ENCODE measurements at places on chromosomes 13 and 19.

- peak; percentile 70 for DNase-seq
Measured at GRCh38 chr19:52646571-52647217, 8.5 kb upstream of the ZNF83 start.

DNA sequence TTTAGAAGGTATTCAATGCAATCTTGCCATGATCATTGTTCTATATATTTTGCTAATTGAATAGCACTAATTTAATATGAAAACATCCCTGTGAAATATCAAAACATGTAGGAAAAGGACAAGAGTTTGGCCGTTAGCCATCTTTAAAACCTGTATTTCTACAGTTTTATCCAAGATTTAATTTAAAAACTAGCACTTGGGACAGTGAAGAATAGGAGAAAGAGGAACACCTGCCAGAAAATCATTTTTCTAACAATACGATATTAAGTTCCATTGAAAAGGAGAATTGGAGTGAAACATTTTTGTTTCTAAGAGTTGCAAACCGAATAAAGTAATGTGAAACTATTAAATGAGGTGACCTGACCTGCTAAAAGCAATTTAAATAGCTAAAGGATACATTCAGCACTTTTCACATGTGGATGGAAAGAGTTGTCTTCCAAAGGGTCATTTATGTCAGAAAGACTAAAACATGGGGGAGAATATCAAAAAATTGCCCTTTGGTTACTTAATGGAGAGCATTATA, 1673.6 kb upstream of the MIR17HG start:
- no peak for DNase-seq

GRCh38 chr13:44795176-44795575, 194.1 kb downstream of the NUFIP1 start:
- DNase-seq, result no peak

GRCh38 chr19:43910884-43911283, 24.2 kb downstream of the ZNF45 start:
- no peak for DNase-seq

DNA sequence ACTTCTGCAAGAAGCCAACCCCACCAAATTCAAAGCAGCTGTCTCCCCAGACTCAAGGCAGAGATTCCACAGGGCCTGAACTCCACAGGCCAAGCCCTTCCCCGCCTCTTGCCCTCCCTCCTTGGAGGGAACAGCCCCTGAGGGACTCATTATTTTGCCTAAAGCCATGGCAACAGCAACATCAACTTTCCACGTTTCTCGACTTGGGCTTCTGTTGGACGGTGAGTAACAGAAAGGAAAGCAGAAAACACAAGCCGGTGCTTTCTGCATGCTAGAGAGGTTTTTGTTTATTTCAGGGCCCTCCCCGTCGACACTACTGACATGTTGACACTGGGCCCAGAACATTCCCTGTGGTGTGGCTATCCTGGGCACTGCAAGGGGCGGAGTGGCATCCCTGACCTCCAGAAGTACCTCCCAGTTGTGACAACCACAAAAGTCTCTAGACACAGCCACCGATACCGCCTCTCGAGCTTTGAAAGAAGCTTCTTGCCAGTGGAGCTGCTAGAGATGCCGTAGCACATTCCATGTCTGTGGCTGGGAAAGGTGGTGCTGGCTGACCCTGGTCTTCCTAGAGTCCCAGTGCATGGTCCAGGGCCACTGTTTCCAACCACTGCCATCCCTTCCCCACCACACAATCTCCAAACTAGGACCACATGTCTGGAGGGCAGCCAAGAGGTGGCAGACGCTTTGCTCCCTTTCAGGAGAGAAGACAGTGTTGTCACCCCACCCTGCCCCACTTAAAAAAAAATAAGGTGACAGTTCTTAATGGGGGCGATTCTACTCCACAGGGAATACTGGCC, 12.8 kb downstream of the CAPS start:
- DNase-seq, result no peak

- DNase-seq, result peak; percentile 86
Measured at GRCh38 chr19:15871570-15871969, 26.3 kb downstream of the CYP4F2 start.

DNA sequence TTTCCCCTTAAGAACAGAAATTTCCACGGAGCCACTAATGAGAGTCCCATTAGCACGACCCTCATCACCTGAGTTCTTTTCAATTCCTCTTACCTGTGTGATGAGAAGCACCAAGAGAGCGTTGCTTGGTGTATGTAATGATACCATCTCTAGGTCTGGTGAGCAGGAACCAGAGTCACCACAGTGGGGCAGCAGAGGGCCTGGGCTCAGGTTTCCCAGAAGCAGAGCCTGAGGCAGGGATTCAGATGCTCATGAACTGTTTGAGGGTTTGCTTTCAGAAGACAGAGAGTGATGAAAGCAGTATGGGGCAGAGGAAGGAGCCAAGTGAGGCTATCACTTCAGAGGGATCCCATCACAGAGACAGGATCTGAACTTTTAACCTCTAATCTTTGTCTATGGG, 3.1 kb upstream of the PTPRH start:
- DNase-seq, result peak; percentile 83

- DNase-seq, result no peak
Measured at GRCh38 chr13:113369881-113370280, 6.0 kb upstream of the GRTP1 start.

GRCh38 chr13:23858546-23858945, 30.7 kb downstream of the MIPEP start:
- DNase-seq, result no peak

- no peak for DNase-seq
Measured at GRCh38 chr13:112270951-112271350, 105.2 kb upstream of the SPACA7 start.

- DNase-seq, result no peak
Measured at GRCh38 chr19:16135430-16136127, 7.9 kb upstream of the HSH2D start.

GRCh38 chr13:110486061-110486715, 75.3 kb downstream of the RAB20 start:
- no peak for DNase-seq

DNA sequence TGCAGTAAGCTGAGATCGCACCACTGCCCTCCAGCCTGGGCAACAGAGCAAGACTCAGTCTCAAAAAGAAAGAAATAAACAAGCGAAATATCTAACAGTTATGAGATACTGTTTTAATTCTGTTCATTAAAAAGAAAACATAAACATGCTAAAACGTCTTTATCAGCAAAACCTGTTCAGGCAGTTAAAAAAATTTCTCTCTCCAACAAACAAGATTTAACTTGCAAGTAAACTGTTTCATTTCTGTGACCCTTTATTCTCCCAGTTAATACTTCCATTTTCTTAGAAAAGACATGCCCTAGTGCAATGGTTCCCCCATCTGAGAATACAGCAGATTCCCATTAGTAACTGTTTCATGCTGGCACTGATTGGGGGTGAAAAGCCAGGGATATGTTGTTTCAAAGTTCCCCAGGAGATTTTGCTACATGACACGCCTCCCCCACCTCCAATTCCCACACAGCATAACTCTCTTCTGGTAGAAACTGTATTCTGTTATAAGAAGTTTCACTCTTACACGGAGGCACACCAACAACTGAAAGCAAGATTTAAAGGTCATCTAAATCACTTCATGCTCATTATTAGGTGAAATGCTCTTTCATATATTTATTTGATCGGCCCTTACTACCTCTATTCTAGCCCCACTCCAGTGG, 24.4 kb downstream of the ELF1 start:
- no peak for DNase-seq

DNA sequence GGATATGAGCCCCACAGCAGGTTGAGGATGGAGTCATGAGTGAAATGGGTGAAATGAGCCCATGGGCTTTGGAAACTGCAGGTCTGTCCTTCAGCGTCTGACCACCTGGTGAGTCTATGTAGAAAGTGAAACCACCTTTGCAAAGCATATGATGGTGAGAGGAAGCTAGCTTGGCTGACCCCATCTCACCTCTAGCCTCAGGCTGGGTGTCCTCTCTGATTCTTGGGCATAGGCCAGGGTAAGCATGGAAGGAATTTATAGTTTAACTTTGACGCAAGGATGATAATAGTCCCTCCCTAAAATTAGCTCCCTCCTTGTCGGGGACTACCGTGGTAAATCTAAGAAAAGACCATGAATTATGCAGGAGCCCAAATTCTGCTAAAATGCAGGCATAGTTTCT, 16.8 kb upstream of the PSG9 start:
- DNase-seq, result no peak

DNA sequence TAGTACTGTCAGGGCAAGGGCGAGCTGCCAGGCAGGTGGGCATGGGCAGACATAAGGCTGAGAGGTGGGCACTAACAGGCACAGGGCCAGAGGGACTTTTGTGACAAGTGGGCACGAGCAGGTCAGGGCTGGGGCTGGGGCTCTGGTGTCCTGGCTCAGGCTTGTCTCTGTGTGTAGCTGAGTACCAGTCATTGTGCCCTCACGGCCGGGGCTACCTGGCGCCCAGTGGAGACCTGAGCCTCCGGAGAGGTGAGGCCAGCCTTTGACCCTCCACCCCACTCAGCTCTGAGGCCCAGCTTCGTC, 21.6 kb downstream of the LTBP4 start:
- DNase-seq, result no peak

- no peak for DNase-seq
Measured at GRCh38 chr13:41588899-41589298, 131.5 kb downstream of the RGCC start.

- DNase-seq, result no peak
Measured at GRCh38 chr13:83895994-83896580, 13.8 kb upstream of the SLITRK1 start.

- no peak for DNase-seq
Measured at GRCh38 chr19:58304255-58304654, 922 bp upstream of the ERVK3-1 start.

DNA sequence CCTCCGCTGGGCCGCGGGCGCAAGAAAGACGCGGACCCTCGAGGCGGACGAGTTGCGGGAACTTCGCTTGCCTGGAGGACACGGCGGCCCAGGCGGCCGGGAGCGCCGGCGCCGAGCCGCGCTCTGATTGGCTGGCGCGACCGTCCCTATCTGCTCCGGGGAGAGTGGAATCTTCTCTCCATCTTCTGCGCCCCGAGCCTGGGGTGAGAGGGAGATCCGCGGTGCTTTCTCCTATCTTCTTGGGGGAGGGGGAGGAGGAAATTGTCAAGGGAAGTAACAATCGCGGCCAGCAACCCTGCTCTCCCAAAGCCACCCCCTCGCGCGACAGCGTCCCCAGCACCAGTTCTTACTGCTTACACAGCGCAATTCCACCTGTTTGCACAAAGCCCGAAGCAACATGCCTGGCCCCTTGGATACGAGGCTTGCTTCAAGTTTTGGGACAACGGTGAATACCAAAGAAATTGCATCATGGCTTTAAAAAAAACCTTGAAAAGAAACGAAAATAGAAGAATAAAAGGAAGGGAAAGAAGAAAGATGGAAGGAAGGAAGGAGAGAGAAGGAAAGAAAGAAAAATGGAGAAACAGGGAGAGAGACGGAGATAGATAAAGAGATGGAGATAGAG, 4.8 kb downstream of the SOX21 start:
- DNase-seq, result peak; percentile 11

GRCh38 chr19:1512671-1513498, at the start of gene ADAMTSL5:
Gene ADAMTSL5, minus strand, starts transcription at chr19:1513019. Its CDS starts 2,076 bp downstream, at chr19:1510943.
- DNase-seq, result peak; percentile 43
